Psoas muscle (tissue), 8 donors: ENCODE measurements at places on chromosomes 5 and 9. TPM values are rescaled to one million over a fixed set of nuclear protein-coding genes. Genes with fewer than 3 reads are reported as not detected.

DNA sequence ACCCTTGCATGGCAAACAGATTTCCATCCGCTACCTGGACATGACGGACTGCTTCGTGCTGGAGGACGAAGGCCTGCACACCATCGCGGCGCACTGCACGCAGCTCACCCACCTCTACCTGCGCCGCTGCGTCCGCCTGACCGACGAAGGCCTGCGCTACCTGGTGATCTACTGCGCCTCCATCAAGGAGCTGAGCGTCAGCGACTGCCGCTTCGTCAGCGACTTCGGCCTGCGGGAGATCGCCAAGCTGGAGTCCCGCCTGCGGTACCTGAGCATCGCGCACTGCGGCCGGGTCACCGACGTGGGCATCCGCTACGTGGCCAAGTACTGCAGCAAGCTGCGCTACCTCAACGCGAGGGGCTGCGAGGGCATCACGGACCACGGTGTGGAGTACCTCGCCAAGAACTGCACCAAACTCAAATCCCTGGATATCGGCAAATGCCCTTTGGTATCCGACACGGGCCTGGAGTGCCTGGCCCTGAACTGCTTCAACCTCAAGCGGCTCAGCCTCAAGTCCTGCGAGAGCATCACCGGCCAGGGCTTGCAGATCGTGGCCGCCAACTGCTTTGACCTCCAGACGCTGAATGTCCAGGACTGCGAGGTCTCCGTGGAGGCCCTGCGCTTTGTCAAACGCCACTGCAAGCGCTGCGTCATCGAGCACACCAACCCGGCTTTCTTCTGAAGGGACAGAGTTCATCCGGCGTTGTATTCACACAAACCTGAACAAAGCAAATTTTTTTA is 242.9 kb downstream of the MARCHF11 start:
- H3K4me3 ChIP-seq, result no peak overlapping the region

GRCh38 chr9:136728548-136729123 is 14.1 kb downstream of the LCN10 start:
- peak; percentile 46 for DNase-seq
- peaks cover 34% of the 10 kb centered on the region for H3K4me1 ChIP-seq
- H3K36me3 ChIP-seq, result peaks cover 33% of the 10 kb centered on the region
- H3K27me3 ChIP-seq, result no peaks in the 10 kb centered on the region

- no peaks in the 10 kb centered on the region for H3K27me3 ChIP-seq
- no peaks in the 10 kb centered on the region for H3K4me1 ChIP-seq
- DNase-seq, result no peak
- no peak overlapping the region for H3K27ac ChIP-seq
- H3K36me3 ChIP-seq, result no peaks in the 10 kb centered on the region
Measured at GRCh38 chr5:115484368-115484767, 60.2 kb downstream of the FEM1C start.

- no peaks in the 10 kb centered on the region for H3K36me3 ChIP-seq
- no peaks in the 10 kb centered on the region for H3K4me1 ChIP-seq
- H3K4me3 ChIP-seq, result no peak overlapping the region
- H3K27ac ChIP-seq, result no peak overlapping the region
- no peak for DNase-seq
Measured at GRCh38 chr5:73284985-73285384, 112.0 kb downstream of the TMEM174 start.

GRCh38 chr5:97006454-97007060 is 70.7 kb downstream of the LNPEP start:
- no peak overlapping the region for H3K27ac ChIP-seq
- no peaks in the 10 kb centered on the region for H3K4me1 ChIP-seq
- DNase-seq, result no peak
- H3K4me3 ChIP-seq, result no peak overlapping the region
- peaks cover 76% of the 10 kb centered on the region for H3K36me3 ChIP-seq
- H3K27me3 ChIP-seq, result no peaks in the 10 kb centered on the region

- no peak overlapping the region for H3K27ac ChIP-seq
- H3K4me1 ChIP-seq, result no peaks in the 10 kb centered on the region
- no peak overlapping the region for H3K4me3 ChIP-seq
Measured at GRCh38 chr5:25604681-25605080, 959.9 kb upstream of the CDH10 start.

GRCh38 chr5:5755888-5756287 is 333.4 kb downstream of the ICE1 start:
- no peaks in the 10 kb centered on the region for H3K36me3 ChIP-seq
- no peak overlapping the region for H3K27ac ChIP-seq

DNA sequence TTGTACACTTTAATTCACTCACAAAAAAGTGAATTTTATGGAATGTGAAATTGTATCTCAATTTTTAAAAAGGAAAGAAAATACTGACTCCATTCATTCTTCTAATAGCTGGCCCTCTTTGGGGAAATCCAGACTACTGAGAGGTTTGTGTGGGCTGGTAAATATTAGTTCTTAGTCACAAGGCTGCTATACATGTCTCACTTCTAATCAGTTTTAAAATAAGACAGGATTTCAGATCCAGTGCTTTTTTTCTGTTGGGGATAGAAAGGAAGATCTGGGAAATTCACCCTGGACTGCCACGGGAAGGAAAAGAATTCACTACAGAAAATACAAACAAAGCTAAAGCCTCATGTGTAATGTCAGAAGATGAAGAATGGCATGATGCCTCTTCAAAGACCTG is 32.7 kb upstream of the ADAMTSL1 start:
- H3K27me3 ChIP-seq, result no peaks in the 10 kb centered on the region
- no peak for DNase-seq
- no peaks in the 10 kb centered on the region for H3K4me1 ChIP-seq
- H3K4me3 ChIP-seq, result no peak overlapping the region
- H3K36me3 ChIP-seq, result no peaks in the 10 kb centered on the region
- no peak overlapping the region for H3K27ac ChIP-seq

- no peaks in the 10 kb centered on the region for H3K4me1 ChIP-seq
- H3K27ac ChIP-seq, result no peak overlapping the region
- H3K4me3 ChIP-seq, result no peak overlapping the region
Measured at GRCh38 chr5:153891394-153891793, 147.3 kb downstream of the FAM114A2 start.

DNA sequence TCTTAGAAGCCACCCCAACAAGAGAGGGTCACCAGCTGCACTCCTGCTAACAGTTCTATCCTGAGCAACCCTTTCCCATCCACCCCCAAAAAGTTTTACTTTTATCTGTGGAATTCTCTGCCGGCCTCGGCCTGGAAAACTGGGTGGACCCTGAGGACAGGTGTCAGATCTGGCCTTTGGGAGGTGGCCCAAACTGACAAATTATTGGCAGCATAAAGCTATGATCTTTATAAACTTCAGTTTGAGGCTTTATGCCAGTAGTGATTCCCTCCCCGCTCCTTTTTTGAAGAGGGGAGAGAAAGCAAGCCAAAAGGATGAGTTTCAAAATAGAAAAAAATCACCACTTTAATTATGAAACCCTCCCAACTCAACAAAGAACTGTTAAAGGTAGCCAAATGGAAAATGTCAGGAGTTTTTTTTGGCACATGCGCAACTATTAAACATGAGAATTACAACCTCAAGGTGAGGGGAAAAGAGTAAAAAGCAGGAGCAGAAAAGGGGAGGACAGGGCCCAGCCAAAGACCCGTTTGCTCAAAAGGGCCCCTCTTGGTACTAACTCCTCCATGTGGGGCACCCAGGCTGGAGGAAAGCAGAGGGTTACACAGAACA is 49.4 kb downstream of the FBXW11 start:
- H3K36me3 ChIP-seq, result no peaks in the 10 kb centered on the region
- no peak overlapping the region for H3K27ac ChIP-seq
- H3K4me3 ChIP-seq, result no peak overlapping the region

DNA sequence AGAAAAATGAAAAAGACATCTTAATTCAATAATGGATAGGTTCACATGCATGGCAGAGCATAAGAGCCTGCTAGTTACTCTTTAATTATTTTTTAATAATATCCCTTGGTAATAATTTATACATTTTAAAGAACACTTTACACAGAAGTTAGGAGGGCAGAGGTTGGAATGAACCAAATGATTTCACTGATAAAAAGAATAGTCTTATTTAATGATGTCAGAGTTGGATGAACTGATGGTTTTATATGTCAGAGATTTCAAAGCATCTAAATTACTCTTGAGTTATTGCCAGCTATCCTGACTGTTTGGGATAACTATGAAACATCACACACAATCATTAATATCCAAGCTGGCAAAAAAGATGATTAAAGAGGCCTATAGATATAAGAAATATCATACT is 244.8 kb downstream of the CSNK1G3 start:
- H3K27me3 ChIP-seq, result no peaks in the 10 kb centered on the region
- H3K27ac ChIP-seq, result no peak overlapping the region
- no peak for DNase-seq
- H3K4me1 ChIP-seq, result peaks cover 20% of the 10 kb centered on the region
- no peak overlapping the region for H3K4me3 ChIP-seq

DNA sequence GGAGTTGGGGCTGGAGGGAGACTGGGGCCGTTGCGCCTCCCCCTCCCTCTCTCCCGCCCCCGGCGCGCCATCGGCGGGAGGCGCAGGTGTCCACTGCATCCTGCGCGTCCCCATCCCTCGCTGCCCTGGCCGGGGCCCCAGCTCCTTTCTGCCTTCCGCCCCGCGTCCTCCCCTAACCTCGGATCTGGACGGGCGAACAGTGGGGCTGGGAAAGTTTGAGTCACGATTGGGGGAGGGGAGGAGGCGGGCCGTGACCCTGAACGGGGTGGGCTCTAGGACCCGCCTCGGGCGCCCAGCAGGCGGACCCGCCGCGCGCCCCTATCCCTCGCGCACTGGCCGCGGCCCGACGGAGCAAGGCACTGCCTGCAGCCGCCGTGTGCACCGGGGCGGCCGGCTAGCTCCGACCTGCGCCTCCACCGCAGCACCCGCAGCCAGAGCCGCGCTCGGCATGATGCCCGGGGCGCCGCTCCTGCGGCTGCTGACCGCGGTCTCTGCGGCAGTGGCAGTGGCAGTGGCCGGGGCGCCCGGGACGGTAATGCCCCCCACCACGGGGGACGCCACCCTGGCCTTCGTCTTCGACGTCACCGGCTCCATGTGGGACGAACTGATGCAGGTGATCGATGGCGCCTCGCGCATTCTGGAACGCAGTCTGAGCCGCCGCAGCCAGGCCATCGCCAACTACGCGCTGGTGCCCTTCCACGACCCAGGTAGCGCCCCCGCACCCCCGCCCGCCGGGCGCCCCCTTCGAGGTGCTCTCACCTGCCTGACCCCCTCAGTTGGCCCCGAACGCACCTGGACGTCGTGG is at the start of gene HMCN2:
Gene HMCN2 (plus strand): TSS at position 330 of the 805 bp plus-strand sequence. CDS start 119 bp downstream, at position 449.
- peaks cover 4% of the 10 kb centered on the region for H3K4me1 ChIP-seq
- H3K27me3 ChIP-seq, result peaks cover 89% of the 10 kb centered on the region
- peak within 1 kb of the TSS; percentile 56 for H3K4me3 ChIP-seq
- no peak within 1 kb of the TSS for H3K27ac ChIP-seq

DNA sequence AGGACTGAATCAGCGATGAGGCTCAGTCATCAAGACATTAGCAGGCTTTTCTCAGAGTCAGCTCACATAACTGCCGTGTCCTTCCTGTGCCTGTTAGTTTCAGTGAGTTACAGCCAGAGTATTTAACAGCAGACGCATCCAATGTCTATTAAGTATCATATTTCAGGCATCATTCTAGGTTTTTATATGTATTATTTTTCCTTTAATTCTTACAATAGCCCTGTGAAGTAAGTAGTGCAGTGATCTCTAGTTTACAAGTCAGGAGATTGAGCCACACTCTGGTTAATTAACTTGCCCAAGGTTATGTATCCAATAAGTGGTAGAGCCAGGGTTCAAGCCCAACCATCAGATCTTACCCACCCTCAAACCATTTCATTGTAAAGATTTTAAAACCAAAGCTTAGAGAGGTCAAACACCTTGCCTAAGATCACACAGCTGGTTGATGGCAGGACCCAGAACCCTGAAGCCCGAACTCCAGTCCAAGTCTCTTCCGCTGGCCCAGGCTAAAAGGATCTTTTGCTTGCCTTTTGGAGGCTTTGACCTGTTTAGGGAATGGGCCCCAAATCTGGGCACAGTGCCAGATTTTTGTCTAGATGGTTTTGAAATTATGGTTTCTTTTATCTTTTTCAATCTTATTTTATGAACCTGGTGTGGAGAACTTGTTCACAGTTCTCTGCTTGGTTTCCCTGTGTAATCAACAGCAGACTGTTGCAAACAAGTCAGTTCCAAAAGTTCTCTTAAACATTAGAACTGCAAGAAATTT is 261.2 kb upstream of the CLINT1 start:
- no peak overlapping the region for H3K27ac ChIP-seq
- peaks cover 2% of the 10 kb centered on the region for H3K27me3 ChIP-seq

- no peaks in the 10 kb centered on the region for H3K36me3 ChIP-seq
- no peak for DNase-seq
- H3K4me3 ChIP-seq, result no peak overlapping the region
Measured at GRCh38 chr5:142201471-142201887, 92.9 kb downstream of the NDFIP1 start.

- no peaks in the 10 kb centered on the region for H3K4me1 ChIP-seq
- H3K4me3 ChIP-seq, result no peak overlapping the region
- H3K27me3 ChIP-seq, result no peaks in the 10 kb centered on the region
Measured at GRCh38 chr5:77012601-77013000, 17.6 kb upstream of the AGGF1 start.

- peaks cover 28% of the 10 kb centered on the region for H3K4me1 ChIP-seq
- no peak overlapping the region for H3K4me3 ChIP-seq
- no peaks in the 10 kb centered on the region for H3K27me3 ChIP-seq
- peak overlapping the region; percentile 33 for H3K27ac ChIP-seq
- no peak for DNase-seq
- peaks cover 80% of the 10 kb centered on the region for H3K36me3 ChIP-seq
Measured at GRCh38 chr5:139369181-139369580, 13.9 kb downstream of the SLC23A1 start.

- H3K4me1 ChIP-seq, result no peaks in the 10 kb centered on the region
- H3K27me3 ChIP-seq, result no peaks in the 10 kb centered on the region
- no peak for DNase-seq
- no peaks in the 10 kb centered on the region for H3K36me3 ChIP-seq
- no peak overlapping the region for H3K4me3 ChIP-seq
Measured at GRCh38 chr5:26031481-26031880, 1006.9 kb downstream of the CDH9 start.

DNA sequence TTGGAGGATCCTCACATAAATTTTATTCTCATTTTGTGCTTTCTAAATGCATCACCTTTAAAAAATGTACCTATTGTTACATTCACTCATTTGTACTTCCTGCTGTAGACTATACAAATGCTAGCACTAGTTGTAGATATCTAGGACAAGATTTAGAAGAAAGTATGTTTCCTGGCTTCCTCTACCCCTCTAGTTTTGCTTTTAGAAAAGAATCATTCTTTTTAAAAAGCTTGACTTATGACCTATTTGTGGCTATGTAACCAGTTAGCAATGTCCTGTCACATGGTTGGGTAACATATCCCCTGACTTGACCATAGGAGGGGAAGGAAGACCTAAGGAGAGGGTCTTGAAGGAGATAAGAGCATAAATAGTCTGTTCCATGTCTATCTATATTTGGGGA is 13.3 kb downstream of the CAMK4 start:
- no peaks in the 10 kb centered on the region for H3K27me3 ChIP-seq
- no peak overlapping the region for H3K27ac ChIP-seq
- H3K4me3 ChIP-seq, result no peak overlapping the region
- DNase-seq, result no peak
- no peaks in the 10 kb centered on the region for H3K36me3 ChIP-seq
- H3K4me1 ChIP-seq, result no peaks in the 10 kb centered on the region

The PCDHB5 gene
- total RNA-seq, result 0.42 TPM

The FANCG gene
- total RNA-seq, result 4.3 TPM

The TMEM174 gene
- total RNA-seq, result not detected

The SV2C gene
- total RNA-seq, result not detected

The ADRB2 gene
- 11.1 TPM for total RNA-seq

The SPINK6 gene
- not detected for total RNA-seq

The PCDHGB5 gene
- total RNA-seq, result 4.3 TPM

The LPAR1 gene
- total RNA-seq, result 4.7 TPM

The WNT8A gene
- not detected for total RNA-seq

The PCDHB12 gene
- total RNA-seq, result 0.93 TPM

The SREK1 gene
- 25.1 TPM for total RNA-seq

The FUT7 gene
- total RNA-seq, result not detected

The ASTN2 gene
- 9.1 TPM for total RNA-seq
